ENCODE measurements at places on chromosomes 2 and 18. TPM values are rescaled to one million over a fixed set of nuclear protein-coding genes. Genes with fewer than 3 reads are reported as not detected.

GRCh38 chr2:96984300-96984699 lies 2.1 kb downstream of the FAM178B start:
- H3K4me3 ChIP-seq, result no peak overlapping the region
- DNase-seq, result no peak
- no peak overlapping the region for H3K27ac ChIP-seq
- no peaks in the 10 kb centered on the region for H3K4me1 ChIP-seq

Gene SPEG
- polyA plus RNA-seq, result 4.6 TPM

Gene PSMA8
- polyA plus RNA-seq, result not detected

DNA sequence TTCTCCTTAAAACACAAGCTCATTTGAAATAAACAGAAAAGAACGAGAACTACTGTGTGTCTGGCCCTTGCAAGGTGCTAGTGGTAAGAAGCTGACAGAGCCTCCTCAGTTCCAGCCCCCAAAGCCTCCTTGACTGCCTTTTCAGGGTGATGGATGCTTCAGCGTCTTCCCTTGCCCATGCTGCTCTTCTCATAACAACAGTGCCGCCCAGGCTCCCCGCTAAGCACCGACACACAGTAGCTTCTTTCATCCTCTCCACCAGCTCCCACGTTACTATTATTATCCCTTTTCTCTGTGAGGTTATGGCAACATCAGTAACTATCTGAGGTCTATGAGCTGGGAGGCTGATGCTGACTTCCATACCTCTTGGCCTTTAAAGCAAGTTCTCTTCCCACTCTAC lies 418.6 kb downstream of the TSN start:
- H3K4me3 ChIP-seq, result no peak overlapping the region
- no peaks in the 10 kb centered on the region for H3K36me3 ChIP-seq
- no peaks in the 10 kb centered on the region for H3K4me1 ChIP-seq

GRCh38 chr2:3236300-3237045 lies 141.1 kb downstream of the EIPR1 start:
- H3K4me3 ChIP-seq, result no peak overlapping the region
- no peak for DNase-seq
- no peak overlapping the region for H3K27ac ChIP-seq
- H3K4me1 ChIP-seq, result no peaks in the 10 kb centered on the region
- H3K27me3 ChIP-seq, result no peaks in the 10 kb centered on the region
- no peaks in the 10 kb centered on the region for H3K36me3 ChIP-seq

DNA sequence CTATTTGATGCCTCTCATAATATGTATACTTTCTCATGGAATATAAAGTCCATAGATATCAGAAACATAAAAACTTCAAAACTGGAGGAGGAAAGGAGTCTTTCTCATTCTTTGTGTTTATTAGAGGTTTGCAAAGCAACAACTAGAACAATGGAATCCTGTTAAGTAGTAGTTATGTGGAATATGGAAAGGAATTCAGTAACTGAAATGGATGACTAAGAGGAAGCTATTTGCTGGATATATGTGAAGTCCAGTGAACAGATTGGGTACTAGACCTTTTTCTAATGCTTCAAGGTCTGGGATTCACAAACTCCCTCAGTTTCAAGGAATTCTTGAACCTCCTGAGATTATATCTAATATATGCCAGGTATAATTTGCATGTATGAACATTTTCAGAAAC lies 353.6 kb upstream of the FANCL start:
- H3K36me3 ChIP-seq, result no peaks in the 10 kb centered on the region
- DNase-seq, result no peak
- no peak overlapping the region for H3K27ac ChIP-seq

- H3K27me3 ChIP-seq, result peaks cover 63% of the 10 kb centered on the region
- peaks cover 2% of the 10 kb centered on the region for H3K4me1 ChIP-seq
- peak overlapping the region; percentile 48 for H3K4me3 ChIP-seq
- no peak for DNase-seq
These were observed 533 bp downstream of the CXCR4 start for GRCh38 chr2:136117391-136117841.

DNA sequence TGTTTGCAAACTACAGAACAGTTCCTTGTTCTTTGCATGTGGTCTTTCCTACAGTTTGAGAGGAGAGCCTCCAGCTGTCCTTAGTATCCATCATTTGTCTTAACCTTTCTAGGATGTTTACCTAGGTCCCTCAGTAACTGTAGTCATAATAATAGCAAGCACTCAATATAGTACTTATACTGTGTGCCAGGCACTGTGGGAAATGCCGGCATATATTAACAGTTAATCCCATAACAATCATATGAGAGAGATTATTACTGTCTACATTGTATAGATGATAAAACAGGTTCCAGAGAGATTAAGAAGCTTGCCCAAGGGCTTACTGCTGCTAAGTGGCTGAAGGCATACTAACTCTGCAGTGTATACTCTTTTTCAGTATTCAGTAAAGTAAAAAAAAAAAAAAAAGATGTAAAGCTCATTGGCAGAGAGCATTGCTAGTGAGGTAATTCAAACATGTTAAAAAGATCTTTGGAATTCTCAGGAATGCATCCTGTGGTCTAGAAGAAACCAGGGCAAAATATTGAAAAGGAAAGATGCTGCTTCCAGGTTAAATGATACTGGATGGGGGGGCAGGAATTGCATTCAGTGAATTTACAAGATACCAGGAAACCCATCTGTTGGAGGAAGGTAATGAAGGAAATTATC lies 72.3 kb downstream of the SPTBN1 start:
- no peak overlapping the region for H3K27ac ChIP-seq
- H3K4me3 ChIP-seq, result no peak overlapping the region
- DNase-seq, result no peak
- no peaks in the 10 kb centered on the region for H3K36me3 ChIP-seq
- H3K4me1 ChIP-seq, result peaks cover 14% of the 10 kb centered on the region

GRCh38 chr2:12277241-12278034 lies 439.3 kb upstream of the TRIB2 start:
- DNase-seq, result no peak
- no peak overlapping the region for H3K4me3 ChIP-seq
- no peaks in the 10 kb centered on the region for H3K4me1 ChIP-seq
- no peaks in the 10 kb centered on the region for H3K36me3 ChIP-seq

- peaks cover 2% of the 10 kb centered on the region for H3K36me3 ChIP-seq
These were observed 17.0 kb downstream of the SLC30A6 start for GRCh38 chr2:32182667-32183066.

Gene DSG4
- polyA plus RNA-seq, result not detected

DNA sequence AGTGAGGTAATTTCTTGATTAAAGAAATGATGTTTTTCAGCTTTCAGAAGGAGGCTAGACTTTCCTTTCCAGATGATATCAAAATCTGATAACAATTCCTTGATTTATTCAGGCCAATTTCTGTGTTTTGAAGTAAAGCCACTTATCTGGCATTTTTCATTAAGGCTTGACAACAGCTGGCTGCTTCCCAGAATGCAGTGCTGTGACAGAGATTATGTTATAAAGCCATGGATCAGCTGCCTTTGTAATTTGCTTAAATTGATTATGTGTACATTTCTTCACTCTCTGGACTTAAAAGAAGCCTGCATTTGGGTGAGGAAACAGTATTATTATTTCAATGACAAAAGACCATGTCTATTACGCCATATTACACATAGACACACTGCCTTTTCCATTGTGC lies 136.0 kb downstream of the PLCL1 start:
- H3K36me3 ChIP-seq, result no peaks in the 10 kb centered on the region
- no peak overlapping the region for H3K27ac ChIP-seq
- H3K4me1 ChIP-seq, result peaks cover 2% of the 10 kb centered on the region

Gene DYSF
- 5.0 TPM for polyA plus RNA-seq

GRCh38 chr18:25137197-25137472 lies 214.8 kb downstream of the ZNF521 start:
- H3K27ac ChIP-seq, result no peak overlapping the region
- H3K4me1 ChIP-seq, result no peaks in the 10 kb centered on the region
- no peaks in the 10 kb centered on the region for H3K36me3 ChIP-seq
- H3K27me3 ChIP-seq, result no peaks in the 10 kb centered on the region

GRCh38 chr2:205510345-205510744 lies 172.0 kb upstream of the NRP2 start:
- H3K36me3 ChIP-seq, result no peaks in the 10 kb centered on the region
- no peaks in the 10 kb centered on the region for H3K27me3 ChIP-seq
- H3K4me1 ChIP-seq, result no peaks in the 10 kb centered on the region
- no peak for DNase-seq
- no peak overlapping the region for H3K27ac ChIP-seq

DNA sequence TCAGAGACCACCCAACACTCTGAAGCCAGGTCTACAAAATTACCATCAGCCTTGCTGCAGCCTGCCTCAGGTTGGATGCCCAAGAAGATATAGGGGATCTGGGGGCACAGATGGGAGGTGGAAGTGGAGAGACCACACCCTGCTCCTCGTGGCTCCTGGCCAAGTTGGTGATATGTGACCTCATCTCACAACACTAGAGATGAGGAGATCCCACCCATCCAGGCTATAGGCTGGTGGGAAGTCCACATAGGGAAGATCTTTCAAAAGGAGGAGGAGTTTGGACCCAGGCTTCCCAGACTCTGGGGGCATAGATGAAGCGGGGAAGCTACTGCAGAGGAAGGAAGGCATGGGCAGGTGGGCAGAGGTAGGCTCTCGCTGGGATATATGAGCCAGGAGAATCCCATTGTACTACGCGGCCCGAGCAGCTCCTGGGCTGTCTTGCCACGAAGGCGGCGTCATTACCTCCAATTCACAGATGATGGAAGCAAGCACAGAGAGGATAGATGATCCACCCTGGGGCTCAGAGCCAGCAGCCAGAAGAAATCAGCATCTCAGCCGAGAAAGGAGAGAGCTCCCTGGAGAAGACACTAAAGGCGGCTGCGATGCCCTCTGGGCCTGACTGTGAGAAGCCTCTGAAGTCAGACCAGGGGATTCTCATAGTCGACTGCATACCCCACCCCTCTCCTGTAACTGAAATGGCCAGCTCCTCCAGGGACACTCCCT lies 96.0 kb downstream of the RHOB start:
- no peaks in the 10 kb centered on the region for H3K4me1 ChIP-seq
- H3K36me3 ChIP-seq, result no peaks in the 10 kb centered on the region
- DNase-seq, result no peak

DNA sequence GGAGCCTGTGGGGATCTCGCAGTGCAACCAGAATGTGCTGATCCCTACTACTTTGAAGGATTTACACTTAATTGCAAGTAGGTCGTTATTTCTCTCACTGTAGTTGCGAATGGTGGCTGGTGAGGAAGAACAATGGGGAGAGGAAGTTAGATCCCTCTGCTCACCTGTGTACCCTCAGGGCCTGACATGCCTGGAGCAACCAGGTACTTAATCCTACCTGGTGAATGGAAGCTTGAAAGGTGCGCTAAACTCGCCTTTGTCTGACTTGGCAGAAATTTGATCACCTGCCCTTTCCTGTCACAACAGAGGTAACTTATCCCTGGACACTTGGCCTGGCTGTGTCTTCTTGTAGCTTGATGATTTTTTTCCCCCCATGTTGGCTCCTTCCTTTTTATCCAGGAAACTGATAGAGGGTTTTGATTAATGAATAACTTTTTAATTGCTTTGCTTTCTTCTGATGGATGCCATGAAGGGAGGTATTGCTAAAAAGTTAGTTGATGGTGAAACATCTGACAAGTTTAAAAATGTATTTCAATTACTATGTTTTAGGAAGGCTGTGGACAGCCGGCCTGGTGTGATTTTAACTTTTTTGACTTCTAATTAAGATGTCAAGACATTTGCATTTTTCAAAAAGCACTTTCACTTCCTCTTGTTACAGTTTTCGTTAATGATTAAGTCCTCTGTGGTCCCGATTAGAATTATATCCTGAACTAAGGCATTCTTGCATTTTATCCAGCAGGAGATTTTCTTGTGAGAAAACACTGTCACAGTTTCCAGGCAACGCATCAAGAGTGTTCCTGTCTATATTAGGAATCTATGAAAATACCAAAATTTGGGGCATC lies 9.2 kb downstream of the SGPP2 start:
- no peaks in the 10 kb centered on the region for H3K27me3 ChIP-seq
- peak; percentile 44 for DNase-seq
- no peak overlapping the region for H3K27ac ChIP-seq
- peaks cover 12% of the 10 kb centered on the region for H3K4me1 ChIP-seq
- H3K4me3 ChIP-seq, result no peak overlapping the region

Gene MAP3K19
- polyA plus RNA-seq, result 0.03 TPM

Gene DSG1
- polyA plus RNA-seq, result not detected

GRCh38 chr18:46329736-46330246 lies 225.6 kb downstream of the HAUS1 start:
- DNase-seq, result no peak
- no peaks in the 10 kb centered on the region for H3K36me3 ChIP-seq
- H3K27ac ChIP-seq, result no peak overlapping the region
- H3K4me3 ChIP-seq, result no peak overlapping the region
- H3K4me1 ChIP-seq, result no peaks in the 10 kb centered on the region

DNA sequence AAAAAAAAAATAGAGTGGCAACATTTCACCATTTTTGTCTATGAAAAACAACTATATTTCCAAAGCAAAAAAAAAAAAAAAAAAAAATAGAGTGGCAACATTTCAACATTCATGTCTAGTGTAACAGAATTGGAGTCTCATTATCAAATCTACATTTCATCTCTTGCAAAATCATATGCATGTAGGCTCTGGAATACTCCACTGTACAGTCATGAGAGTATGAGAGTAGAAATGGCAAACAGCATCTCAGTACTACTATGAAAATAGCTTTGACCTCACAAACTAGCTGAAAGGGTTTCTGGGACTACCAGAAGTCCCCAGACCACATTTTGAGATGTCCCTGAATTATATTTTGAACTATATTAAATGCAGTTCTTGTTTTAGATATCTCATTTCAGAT lies 82.8 kb downstream of the SMAD2 start:
- no peak for DNase-seq
- no peak overlapping the region for H3K4me3 ChIP-seq
- H3K4me1 ChIP-seq, result no peaks in the 10 kb centered on the region
- peaks cover 3% of the 10 kb centered on the region for H3K36me3 ChIP-seq

Gene CXXC1
- polyA plus RNA-seq, result 65.7 TPM

Gene EHD3
- 2.7 TPM for polyA plus RNA-seq

DNA sequence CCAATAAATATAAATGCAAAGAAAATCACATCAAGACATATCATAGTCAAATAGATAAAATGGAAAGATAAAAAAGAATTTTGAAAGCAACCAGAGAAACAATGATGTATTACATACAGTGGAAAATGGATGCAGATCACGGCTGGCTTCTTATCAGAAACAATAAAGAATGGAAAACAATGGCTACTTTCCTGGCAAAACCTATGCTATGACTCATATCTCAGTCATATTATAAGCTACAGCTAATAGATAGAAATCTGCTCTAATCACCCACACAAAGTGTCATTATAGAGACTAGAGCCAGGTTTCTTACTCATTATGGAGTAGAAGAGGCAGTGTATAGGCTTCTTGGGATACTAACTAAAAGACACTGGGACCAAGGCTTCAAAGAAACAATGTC lies 93.5 kb upstream of the TACR1 start:
- H3K27me3 ChIP-seq, result no peaks in the 10 kb centered on the region
- H3K36me3 ChIP-seq, result no peaks in the 10 kb centered on the region
- H3K4me1 ChIP-seq, result no peaks in the 10 kb centered on the region
- H3K27ac ChIP-seq, result no peak overlapping the region
- H3K4me3 ChIP-seq, result no peak overlapping the region

Data from small intestine (tissue), 16 donors.